ENCODE measurements at places on chromosomes 11 and 22.

GRCh38 chr22:19492504-19493174 lies 12.9 kb downstream of the CDC45 start:
- DNase-seq, result no peak

- DNase-seq, result no peak
Measured at GRCh38 chr22:19548964-19549363, 24.8 kb upstream of the CLDN5 start.

- no peak for DNase-seq
Measured at GRCh38 chr11:118663381-118663780, 16.1 kb downstream of the TREH start.

DNA sequence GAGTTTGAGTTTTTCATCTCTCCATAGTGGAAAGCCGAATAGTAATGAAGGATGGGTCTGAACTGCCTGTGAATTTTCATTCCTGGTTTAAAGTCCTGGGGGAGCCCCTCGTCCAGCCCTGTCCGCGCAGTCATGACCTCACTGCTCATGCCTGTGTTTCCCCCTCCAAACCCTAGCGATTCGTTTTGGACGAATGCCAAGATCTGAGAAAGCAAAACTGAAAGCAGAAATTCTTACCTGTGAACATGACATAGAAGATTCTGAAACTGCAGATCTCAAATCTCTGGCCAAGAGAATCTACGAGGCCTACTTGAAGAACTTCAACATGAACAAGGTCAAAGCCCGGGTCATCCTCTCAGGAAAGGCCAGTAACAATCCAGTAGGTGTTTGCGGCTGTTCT lies 30.5 kb downstream of the CDPF1 start:
- DNase-seq, result no peak

GRCh38 chr22:44369916-44370801 lies 57.4 kb upstream of the SHISAL1 start:
- DNase-seq, result no peak

DNA sequence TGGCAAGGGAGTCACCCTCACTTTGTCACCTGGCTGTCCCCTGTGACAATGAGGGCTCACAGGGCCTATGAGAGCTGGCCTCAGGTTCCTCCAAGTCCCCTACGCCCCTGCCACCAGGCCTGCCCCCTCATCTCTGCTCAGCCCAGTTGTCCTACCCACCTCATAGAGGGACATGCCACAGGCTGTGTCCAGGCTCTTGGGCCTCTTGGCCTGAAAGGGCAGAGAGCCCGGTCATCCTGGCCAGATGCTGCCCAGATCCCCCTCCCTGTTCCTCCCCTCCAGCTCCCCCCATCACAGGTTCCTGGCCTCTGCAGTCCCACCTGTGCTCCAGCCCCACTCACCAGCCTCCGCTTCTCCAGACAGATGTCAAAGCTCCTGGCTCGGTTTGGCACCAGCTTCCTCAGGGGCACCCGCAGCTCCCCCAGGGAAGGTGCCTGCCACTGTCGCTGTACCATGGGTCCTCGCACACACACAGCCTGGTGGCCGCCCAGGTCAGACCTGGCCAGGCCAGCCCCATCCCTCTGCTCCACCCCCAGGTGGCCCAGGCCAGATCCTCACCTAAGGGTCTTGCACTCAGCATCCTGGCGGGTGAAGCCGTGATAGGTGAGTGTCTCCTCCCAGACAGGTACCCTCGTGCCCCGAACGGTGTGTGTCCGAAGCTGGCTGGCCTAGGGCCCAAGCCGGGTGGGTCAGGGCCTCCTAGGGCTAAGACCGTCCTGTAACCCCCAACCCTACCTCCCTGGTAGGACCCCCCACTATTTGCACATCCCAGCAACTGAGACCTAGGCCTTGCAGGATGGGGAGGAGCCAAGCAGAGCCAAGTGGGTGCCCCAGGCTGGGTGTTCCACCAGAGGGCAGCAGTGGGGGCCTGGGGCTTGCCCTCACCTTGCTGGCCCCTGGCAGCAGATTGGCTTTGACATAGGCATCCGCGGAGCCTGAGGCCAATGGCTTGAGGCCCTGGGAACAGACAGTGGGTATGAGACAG lies 8.3 kb downstream of the NDUFV1 start:
- DNase-seq, result peak; percentile 34

GRCh38 chr11:19196432-19196831 lies 5.4 kb downstream of the CSRP3 start:
- DNase-seq, result no peak

DNA sequence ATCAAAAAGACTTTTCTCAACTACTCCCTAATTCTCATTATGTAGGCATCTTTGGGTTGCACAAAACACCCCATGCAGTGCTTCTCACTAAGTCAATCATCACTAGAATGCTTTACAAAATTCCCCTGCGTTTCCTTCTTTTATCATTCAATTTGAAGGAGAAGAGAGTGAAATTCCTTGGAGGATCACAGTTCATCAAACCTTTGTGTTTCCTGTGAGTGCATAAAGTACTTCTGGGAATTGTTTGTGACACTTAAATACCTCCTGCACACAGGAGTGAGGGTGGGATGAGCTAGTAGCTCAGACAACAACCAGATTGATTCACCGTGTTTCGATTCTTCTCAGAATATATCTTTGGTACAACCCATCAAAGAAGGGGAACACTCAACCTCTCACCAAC lies 3.7 kb upstream of the OR5AR1 start:
- no peak for DNase-seq

- DNase-seq, result no peak
Measured at GRCh38 chr11:131924457-131925201, 554.2 kb downstream of the NTM start.

DNA sequence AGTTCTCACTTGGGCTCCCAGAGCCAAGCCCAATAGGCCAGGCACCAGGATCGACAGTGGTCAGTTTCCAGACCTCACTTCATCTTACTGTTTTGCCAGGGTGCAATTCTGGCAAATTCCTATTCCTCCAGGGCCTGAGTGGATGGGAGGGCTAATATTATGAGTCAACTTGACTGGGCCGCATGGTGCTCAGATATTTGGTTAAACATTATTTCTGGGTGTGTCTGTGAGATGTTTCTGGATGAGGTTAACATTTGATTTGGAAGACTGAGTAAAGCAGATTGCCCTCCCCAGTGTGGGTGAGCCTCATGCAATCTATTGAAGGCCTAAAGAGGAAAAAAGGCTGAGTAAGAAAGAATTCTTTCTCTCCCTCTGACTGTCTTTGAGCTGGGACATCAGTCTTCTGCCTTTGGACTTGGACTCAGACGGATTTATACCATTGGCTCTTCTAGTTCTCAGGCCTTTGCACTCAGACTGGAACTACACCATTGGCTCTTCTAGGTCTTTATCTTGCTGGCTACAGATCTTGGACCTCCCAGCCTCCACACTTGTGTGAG lies 132.9 kb upstream of the ZBED5 start:
- DNase-seq, result no peak

DNA sequence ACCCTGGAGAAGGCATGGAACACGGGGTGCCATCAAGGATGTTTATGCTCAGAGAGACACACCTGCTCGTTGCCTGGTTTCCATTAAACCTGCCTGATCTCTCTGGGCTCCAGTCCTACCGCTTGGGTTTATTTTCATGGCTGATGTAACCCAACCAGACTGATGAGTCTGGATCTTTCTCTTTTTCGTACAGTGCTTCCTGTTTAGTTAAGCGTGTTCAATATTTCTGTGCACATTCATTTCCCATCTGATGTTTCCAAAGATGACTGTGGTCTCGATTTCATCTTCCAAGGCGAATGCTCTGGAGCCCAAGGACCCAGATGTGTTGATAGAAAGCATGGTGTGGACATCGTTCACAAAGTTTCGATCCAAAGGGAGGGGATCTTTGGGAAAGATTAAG lies 84.3 kb downstream of the SNX19 start:
- DNase-seq, result no peak

DNA sequence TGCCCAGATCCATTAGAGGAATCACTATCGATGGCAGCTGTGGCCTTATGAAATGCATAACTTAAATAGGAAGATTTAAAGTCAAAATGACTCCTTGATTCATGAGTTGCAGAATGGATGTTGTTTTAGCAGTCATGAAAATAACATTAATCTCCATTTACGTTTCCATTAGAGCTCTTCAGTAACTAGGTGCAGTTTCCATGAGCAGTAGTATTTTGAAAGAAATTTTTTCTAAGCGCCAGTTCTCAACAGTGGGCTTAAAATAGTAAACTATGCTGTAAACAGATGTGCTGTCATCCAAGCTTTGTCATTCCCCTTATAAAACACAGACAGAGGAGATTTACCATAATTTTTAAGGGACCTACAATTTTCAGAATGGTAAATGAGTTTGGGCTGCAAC lies 1414.1 kb downstream of the LRRC4C start:
- DNase-seq, result no peak

- no peak for DNase-seq
Measured at GRCh38 chr11:100676901-100677300, 10.2 kb upstream of the ARHGAP42 start.

GRCh38 chr11:64004590-64004984 lies 18.3 kb downstream of the OTUB1 start:
- no peak for DNase-seq

- DNase-seq, result no peak
Measured at GRCh38 chr22:42883121-42883520, 26.0 kb upstream of the ARFGAP3 start.

DNA sequence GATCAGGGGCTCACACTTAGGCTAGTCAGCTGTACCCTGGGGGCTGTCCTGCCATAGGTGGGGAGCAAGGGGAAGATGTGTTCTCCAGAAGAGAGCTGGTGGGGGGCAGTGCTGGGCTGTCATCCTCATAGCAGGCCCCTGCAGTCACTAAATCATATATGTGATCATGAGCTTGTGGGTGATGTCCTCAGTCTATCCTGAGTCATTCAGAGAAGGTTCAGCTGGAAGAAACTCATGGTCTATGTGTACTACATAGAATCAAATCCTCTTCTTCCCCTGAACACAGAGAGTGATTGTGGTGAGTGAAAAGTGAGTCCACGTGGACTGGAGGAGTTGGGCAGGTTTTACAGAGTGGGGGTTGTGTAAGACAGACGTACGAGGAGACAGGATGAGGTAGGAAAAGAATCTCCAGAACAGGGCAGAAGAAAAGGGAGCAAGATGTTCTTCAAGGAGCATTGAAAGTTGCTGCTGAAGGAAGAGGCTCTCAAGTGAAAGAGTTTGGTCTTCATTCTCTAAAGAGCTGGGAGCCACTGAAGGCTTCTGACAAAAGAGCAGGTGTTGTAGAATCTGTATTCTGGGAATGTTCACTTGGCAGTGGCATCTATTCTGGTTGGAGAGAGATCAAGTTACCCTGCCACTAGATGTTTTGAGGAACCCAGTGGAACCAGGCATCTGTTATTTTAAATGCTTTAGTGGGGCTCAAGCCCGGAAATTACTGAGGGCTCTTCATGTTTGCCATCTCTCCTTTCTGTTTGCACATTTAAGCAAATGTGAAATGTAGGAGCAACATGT lies 68.9 kb downstream of the C22orf31 start:
- DNase-seq, result no peak

DNA sequence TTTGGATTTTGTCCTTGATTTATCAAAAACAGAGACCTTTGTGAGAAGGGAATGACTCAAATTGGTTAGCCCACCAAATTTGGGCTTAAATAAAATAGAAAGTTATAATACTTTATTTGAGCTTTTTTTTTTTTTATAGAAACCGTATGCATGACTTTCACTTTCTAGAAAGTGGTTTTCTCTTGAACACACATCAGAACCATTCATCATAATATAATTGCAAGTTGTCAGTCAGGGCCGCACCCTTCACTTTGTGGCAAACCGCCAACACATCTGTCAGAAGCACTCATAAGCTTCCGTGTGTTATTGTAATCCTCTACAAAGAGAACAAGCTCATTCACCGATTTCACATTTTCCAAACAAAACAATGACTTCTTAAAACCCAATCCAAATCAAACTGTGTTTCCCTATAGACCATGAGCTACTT lies 76.1 kb downstream of the SOX6 start:
- no peak for DNase-seq

DNA sequence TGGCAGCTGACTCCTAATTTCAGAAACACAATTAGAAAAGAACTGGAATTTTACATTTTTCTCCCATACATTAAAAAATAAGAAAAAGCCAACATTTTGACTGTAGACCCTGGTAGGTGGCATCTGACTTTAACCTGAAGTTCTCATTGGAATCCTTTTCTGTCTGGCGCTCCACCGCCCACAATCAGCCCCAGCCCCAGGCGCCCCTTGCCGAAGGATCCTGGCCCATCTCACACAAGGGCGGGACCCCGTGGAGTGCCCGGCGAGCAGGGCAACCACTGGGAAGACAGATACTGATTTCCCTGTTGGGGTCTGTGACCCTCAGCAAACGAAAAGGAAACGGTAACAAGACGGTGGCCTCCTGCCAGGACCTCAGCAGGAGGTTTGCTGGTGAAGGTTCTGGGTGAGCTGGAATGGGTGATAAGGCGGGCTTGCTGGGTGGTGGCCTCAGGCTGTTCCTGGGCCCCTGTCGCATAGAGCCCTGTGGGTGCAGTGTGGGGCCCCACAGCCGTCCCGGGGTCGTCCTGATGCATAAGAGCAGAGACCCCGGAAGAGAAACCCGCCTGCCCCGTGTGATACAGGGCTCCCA lies 15.7 kb downstream of the TSPO start:
- no peak for DNase-seq

DNA sequence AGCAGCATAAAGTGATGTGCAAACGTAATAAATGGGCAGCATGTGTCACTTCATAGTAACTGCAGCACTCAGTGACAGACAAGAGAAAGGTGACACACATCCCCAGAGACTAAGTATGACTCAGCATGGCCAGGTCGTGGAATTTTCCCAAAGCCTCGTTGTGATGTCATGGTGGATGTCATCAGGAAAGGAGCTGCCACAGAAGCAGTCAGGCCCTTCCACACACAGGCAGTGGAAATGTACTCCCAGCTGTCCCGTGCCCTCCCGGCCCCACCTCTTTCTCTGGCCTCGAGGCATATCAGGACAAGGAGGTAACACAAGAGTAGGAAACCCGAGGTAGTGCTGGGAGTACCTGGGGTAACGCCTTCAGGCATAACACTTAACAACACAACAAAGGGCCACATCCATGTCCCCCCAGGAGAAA lies 8.1 kb downstream of the PC start:
- DNase-seq, result no peak

- DNase-seq, result no peak
Measured at GRCh38 chr11:94111660-94112059, 17.0 kb upstream of the PANX1 start.

GRCh38 chr11:121180183-121180582 lies 79.1 kb downstream of the TECTA start:
- no peak for DNase-seq

- no peak for DNase-seq
Measured at GRCh38 chr22:40855979-40856512, 393 bp downstream of the ST13 start.
